ENCODE measurements at places on chromosomes 4 and X. TPM values are rescaled to one million over a fixed set of nuclear protein-coding genes. Genes with fewer than 3 reads are reported as not detected.

DNA sequence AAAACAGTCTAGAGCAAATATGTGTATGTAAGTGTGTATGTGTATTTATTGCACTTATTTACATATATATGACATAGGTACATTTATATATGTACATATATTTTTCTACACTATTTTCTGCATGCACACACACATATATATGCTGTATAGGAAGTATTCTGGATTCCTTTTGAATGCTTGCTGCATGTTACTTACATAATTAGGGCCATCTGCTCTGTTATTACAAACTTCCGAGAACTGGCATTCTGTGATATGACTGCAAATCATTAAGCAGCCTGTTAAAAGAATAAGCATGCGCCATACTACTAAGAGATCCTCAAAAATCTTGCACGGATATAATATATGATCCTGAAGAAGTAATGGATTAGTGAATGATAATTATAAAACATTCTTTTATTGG, 1157.6 kb upstream of the TENM3 start:
- no peaks in the 10 kb centered on the region for H3K4me1 ChIP-seq
- no peak overlapping the region for H3K27ac ChIP-seq
- H3K36me3 ChIP-seq, result no peaks in the 10 kb centered on the region
- no peak for DNase-seq
- H3K27me3 ChIP-seq, result no peaks in the 10 kb centered on the region
- no peak overlapping the region for H3K4me3 ChIP-seq

- H3K27ac ChIP-seq, result no peak overlapping the region
- H3K36me3 ChIP-seq, result no peaks in the 10 kb centered on the region
- H3K4me3 ChIP-seq, result no peak overlapping the region
Observed at GRCh38 chrX:153704021-153704526, 16.3 kb downstream of the SLC6A8 start.

GRCh38 chrX:29662759-29663503, 552.4 kb upstream of the MAGEB2 start:
- H3K36me3 ChIP-seq, result no peaks in the 10 kb centered on the region
- no peak overlapping the region for H3K27ac ChIP-seq
- no peak overlapping the region for H3K4me3 ChIP-seq
- no peaks in the 10 kb centered on the region for H3K27me3 ChIP-seq

DNA sequence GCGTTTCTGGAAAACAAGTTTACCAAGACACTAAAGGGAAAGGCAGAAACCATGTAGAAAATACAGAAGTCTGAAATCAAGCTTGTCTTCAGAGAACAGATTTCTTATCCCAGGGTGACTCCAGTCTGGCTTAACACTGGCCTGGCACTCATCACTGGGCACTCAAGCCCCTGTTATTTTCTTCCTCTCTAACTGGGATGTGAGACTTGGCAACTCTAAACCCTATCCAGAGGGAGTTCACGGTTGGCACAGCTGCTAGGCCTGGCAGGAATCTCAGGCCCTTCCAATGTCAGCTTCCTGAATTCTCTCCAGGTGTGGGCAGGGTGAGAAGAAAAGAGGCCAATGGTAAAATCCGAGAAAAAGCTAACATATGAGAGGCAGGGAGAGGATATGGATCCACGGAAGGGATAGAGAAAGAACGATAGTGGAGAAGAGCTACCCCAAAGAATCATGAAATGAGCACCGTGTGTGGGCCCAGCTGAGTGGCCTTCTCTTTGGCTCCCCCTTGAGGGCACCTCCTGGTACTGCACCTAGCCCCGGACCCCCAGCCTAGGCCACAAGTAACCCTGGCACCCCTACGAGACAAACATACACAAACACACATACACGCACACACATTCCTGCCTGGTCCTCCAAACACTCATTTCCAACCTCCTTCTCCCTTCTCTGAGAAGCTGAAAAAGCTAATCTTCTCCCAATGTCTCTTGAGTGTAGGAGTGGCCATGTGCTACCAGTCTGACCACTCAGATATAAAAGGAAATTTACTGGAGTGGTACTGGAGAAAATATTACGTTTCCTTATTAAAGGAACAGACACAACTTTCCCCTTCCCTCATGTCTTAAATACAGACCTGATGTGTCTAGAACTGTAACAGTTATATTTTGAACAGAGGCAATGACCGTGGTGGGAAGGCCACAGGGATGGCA, 16.6 kb upstream of the PTCHD1 start:
- peak; percentile 22 for DNase-seq
- no peak overlapping the region for H3K27ac ChIP-seq
- no peaks in the 10 kb centered on the region for H3K4me1 ChIP-seq
- H3K27me3 ChIP-seq, result no peaks in the 10 kb centered on the region

The MAGEA3 gene
- not detected for total RNA-seq

The ASB12 gene
- 0.88 TPM for total RNA-seq

The TLR10 gene
- 0.24 TPM for total RNA-seq

All from colonic mucosa (tissue), 4 donors.